ENCODE measurements at places on chromosomes 6 and 20.

DNA sequence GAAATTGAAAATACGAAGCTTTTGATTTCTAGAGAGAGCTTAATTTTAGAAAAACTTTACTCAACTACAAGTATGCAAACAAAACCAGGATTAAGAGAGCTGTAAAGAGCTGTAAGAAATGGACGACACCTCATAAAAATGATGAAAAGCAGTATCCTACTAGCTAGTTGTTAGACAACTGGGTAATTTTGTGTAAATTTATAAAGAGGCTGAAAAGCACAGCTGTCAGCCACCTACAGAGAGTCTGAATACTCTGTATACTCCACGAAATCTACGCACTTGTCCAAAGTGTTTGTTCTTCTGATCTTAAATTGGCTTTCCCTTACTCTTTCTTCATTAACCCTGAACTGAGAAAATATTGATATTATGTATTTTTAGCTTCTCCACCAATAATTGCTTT lies 808.4 kb upstream of the EPHA7 start:
- DNase-seq: peak; percentile 95

- no peak for DNase-seq
Measured at GRCh38 chr6:113104541-113104940, 752.6 kb upstream of the MARCKS start.

GRCh38 chr6:165849534-165850430 lies 186.7 kb upstream of the PDE10A start:
- no peak for DNase-seq

GRCh38 chr6:12482386-12483375 lies 192.5 kb downstream of the EDN1 start:
- DNase-seq: no peak

DNA sequence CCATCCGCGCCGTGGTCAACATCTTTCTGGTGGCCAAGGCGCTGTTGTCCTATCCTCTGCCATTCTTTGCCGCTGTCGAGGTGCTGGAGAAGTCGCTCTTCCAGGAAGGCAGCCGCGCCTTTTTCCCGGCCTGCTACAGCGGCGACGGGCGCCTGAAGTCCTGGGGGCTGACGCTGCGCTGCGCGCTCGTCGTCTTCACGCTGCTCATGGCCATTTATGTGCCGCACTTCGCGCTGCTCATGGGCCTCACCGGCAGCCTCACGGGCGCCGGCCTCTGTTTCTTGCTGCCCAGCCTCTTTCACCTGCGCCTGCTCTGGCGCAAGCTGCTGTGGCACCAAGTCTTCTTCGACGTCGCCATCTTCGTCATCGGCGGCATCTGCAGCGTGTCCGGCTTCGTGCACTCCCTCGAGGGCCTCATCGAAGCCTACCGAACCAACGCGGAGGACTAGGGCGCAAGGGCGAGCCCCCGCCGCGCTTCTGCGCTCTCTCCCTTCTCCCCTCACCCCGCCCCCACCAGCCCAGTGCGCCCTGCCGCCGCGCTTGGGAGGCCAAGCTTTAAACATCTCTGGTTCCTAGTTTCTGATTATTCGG lies 4.0 kb downstream of the SLC32A1 start:
- no peak for DNase-seq

- DNase-seq: no peak
Measured at GRCh38 chr6:150800674-150801314, 64.7 kb upstream of the MTHFD1L start.

- DNase-seq: no peak
Measured at GRCh38 chr6:32271429-32271828, 47.6 kb upstream of the NOTCH4 start.

GRCh38 chr6:85923013-85923430 lies 280.3 kb upstream of the SYNCRIP start:
- peak; percentile 62 for DNase-seq

- DNase-seq: no peak
Measured at GRCh38 chr20:1741309-1742048, 83.9 kb upstream of the SIRPG start.

DNA sequence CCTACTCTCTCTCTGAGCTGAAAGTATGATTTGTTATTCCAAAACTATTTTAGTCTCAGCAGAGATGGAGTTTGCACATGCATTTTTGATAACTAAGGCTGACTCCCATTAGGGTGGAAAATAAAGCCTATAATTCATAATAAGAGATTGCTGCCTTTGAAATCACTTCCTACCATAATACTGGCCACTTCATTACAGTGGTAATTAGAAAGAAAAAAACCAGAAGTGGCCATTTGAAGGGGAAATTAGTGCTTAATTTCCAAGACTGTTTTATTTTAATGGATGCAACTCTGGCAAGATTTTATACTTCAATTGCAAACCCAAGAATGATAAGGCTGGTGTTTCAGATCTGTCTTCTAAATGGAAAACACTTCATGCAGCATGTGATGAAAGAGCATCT lies 43.4 kb downstream of the SLC35B3 start:
- no peak for DNase-seq
